ENCODE measurements at places on chromosomes 4 and X. TPM values are rescaled to one million over a fixed set of nuclear protein-coding genes. Genes with fewer than 3 reads are reported as not detected.

The CLTRN gene
- 0.33 TPM for total RNA-seq

The CAMK2D gene
- total RNA-seq = 36.4 TPM

The DRD5 gene
- total RNA-seq = not detected

The TRPC5OS gene
- not detected for total RNA-seq

The TEX13D gene
- not detected for total RNA-seq

The BOD1L1 gene
- 72.3 TPM for total RNA-seq

The C4orf51 gene
- total RNA-seq = not detected

The GAB3 gene
- 14.9 TPM for total RNA-seq

The LRCH2 gene
- total RNA-seq = not detected

The RGS12 gene
- 10.6 TPM for total RNA-seq

The CSAG1 gene
- total RNA-seq = not detected

The HSFX3 gene
- total RNA-seq = not detected

The ENAM gene
- not detected for total RNA-seq

The ADRA2C gene
- not detected for total RNA-seq

The TGIF2LX gene
- not detected for total RNA-seq

DNA sequence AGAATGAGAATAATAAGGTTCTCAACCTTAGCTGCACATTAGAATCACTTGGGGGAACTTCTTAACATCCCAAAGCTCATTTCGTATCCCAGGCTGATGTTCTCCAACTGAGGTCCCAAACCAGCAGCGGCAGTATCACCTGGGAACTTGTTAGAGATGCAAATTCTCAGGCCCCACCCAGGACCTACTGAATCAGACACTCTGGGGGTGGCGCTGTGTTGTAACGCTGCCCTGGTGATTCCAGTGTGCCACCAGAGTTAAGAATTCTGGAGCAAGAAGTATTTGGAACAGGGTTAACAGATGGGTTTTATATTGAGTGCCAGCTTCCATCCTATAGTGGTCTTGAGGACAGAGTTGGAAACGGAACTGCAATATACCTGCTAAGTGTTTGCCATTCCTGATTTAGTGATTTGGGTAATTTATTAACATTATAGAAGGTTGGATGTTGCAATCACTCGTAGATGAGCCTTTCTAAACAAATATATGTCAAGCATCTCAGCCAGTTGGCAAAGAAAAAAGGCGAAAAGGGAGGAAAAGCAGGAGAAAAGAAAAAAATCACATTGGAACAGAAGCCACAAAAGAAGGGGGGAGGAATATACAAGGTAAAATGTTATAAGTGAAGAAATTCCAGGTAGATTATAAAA is 141.0 kb downstream of the ARX start:
- no peak overlapping the region for H3K4me3 ChIP-seq
- no peak for DNase-seq
- no peaks in the 10 kb centered on the region for H3K4me1 ChIP-seq
- no peak overlapping the region for H3K27ac ChIP-seq

DNA sequence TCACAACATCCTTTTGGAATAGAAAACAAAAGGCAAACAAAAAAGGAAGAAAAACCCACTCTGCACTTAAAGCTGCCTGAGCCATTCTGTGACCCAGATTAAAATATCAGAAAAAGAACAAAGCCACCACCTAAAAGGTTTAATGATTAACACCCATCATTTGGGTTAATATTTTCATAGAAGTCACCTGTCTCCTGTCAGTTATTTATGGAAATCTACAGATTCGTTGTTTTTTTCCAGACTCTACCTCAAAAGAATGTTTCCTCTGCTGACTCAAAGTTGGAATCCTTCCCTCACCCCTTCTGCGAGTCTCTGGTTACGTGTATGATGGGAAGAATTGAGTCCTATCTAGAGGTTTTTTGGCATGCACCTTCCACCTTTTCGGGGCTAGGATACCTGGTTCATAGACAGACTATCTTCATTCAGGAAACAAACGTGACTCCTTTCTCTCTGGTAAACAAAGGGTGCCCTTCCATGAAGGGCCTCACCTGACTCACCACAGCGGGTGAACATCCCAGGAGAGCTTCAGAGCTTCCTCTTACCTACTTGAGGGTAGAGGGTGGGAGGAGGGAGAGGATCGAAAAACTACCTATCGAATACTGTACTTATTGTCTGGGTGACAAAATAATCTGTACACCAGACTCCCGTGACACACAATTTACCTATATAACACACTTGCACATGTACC is 19.6 kb upstream of the CA5B start:
- DNase-seq = no peak
- no peak overlapping the region for H3K27ac ChIP-seq

DNA sequence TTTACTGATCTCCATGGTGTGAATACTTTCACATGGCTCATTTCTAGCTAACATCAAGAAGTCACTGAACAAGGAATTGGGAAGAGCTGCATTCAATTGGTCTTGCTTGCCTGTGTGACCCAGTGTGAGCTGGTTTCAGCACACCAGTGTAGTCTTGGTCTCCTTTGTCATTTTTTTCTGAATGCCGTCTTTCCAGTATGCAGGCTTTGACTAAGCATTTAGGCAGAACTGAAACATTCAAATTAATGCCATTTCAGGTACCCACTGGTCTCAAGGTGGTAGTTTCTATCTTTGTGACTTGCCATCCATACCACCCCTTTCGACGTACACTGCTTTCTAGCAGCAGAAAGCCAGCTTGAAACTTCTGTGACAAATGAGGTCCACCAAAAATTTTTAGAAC is 550.5 kb upstream of the BOD1L1 start:
- no peak for DNase-seq
- H3K4me1 ChIP-seq = peaks cover 13% of the 10 kb centered on the region
- no peaks in the 10 kb centered on the region for H3K27me3 ChIP-seq

GRCh38 chrX:114162068-114162735 is 421.7 kb upstream of the HTR2C start:
- no peak overlapping the region for H3K27ac ChIP-seq
- no peaks in the 10 kb centered on the region for H3K27me3 ChIP-seq
- no peaks in the 10 kb centered on the region for H3K36me3 ChIP-seq
- DNase-seq = no peak
- H3K4me3 ChIP-seq = no peak overlapping the region
- H3K4me1 ChIP-seq = no peaks in the 10 kb centered on the region

DNA sequence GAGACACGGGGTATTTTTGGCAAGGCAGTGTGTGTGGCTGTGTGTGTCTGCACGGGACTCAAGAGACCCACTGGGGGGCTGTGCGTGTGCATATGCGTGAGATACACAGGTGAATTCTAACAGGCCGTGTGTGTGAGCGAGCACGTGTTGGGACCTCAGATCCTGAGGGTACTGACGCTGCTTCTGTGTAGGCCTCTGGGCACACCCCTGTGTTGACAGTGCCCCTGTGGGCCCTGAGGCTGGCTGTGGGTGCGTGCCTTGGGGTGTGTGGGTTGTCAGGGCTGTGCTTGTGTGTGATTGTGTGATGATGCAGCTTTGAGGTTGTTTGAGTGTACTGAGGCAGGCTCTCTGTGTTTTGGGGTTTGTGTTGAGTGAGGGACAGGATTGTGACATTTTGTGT is 13.9 kb downstream of the FOXP3 start:
- H3K4me1 ChIP-seq = no peaks in the 10 kb centered on the region
- H3K27ac ChIP-seq = no peak overlapping the region
- no peak for DNase-seq
- no peak overlapping the region for H3K4me3 ChIP-seq

- DNase-seq = no peak
- no peak overlapping the region for H3K4me3 ChIP-seq
- no peaks in the 10 kb centered on the region for H3K27me3 ChIP-seq
- no peaks in the 10 kb centered on the region for H3K4me1 ChIP-seq
- H3K36me3 ChIP-seq = no peaks in the 10 kb centered on the region
Measured at GRCh38 chr4:163485589-163485988, 8.9 kb upstream of the TMA16 start.

GRCh38 chrX:86171366-86171765 is 23.1 kb downstream of the DACH2 start:
- no peak for DNase-seq
- no peak overlapping the region for H3K4me3 ChIP-seq
- no peaks in the 10 kb centered on the region for H3K4me1 ChIP-seq
- no peaks in the 10 kb centered on the region for H3K36me3 ChIP-seq

- peaks cover 22% of the 10 kb centered on the region for H3K4me1 ChIP-seq
- H3K4me3 ChIP-seq = no peak overlapping the region
Measured at GRCh38 chrX:47201345-47201944, 7.8 kb downstream of the UBA1 start.

DNA sequence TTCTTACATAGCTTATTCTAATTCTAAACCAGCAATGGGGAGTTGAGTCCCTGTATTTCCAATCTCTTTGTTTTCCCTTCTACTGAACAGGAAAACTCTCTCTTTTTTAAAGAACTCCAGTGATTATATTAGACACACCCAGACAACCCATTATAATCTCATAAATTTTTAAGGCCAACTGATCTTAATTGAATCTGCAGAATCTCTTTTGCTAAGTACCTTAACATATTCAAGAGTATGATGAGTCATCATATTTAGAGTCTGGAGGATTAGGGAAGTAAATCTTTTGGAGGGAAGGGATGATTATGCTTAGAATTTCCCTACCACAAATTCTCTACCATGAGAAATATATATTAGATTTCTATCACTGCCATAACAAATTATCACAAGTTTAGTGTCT is 705.1 kb downstream of the CENPC start:
- no peaks in the 10 kb centered on the region for H3K4me1 ChIP-seq
- H3K36me3 ChIP-seq = no peaks in the 10 kb centered on the region
- no peak overlapping the region for H3K27ac ChIP-seq
- no peaks in the 10 kb centered on the region for H3K27me3 ChIP-seq

- no peak for DNase-seq
- H3K4me3 ChIP-seq = no peak overlapping the region
- no peaks in the 10 kb centered on the region for H3K27me3 ChIP-seq
- H3K4me1 ChIP-seq = no peaks in the 10 kb centered on the region
Measured at GRCh38 chr4:156779042-156779441, 192.6 kb downstream of the PDGFC start.

DNA sequence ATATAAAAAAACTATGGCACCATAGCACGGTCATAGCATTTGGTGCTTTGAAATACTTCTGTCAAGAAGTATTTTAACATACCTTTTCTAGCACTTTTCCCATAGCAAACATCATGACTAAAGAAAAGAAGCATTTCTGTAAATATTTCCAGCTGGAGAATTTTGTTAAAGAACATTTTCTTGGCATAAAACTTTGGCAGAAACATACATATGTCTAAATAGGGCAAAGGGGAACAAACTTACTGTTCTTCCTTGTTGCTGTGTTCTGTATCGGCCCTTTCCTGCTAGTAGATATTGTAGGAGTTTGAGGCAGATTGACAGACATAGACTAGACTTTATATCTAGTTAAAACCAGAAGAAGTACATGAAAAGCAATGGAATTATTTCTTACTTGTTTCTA is 2368.5 kb downstream of the PCDH7 start:
- H3K4me3 ChIP-seq = no peak overlapping the region
- no peaks in the 10 kb centered on the region for H3K36me3 ChIP-seq
- no peaks in the 10 kb centered on the region for H3K4me1 ChIP-seq
- no peaks in the 10 kb centered on the region for H3K27me3 ChIP-seq

GRCh38 chr4:90597927-90598326 is 470.7 kb downstream of the CCSER1 start:
- DNase-seq = no peak
- no peak overlapping the region for H3K27ac ChIP-seq
- no peaks in the 10 kb centered on the region for H3K36me3 ChIP-seq
- no peaks in the 10 kb centered on the region for H3K4me1 ChIP-seq
- H3K27me3 ChIP-seq = no peaks in the 10 kb centered on the region

- no peaks in the 10 kb centered on the region for H3K27me3 ChIP-seq
- H3K4me1 ChIP-seq = peaks cover 15% of the 10 kb centered on the region
- no peak for DNase-seq
- no peak overlapping the region for H3K27ac ChIP-seq
Measured at GRCh38 chr4:184731056-184731455, 2.8 kb downstream of the CENPU start.

DNA sequence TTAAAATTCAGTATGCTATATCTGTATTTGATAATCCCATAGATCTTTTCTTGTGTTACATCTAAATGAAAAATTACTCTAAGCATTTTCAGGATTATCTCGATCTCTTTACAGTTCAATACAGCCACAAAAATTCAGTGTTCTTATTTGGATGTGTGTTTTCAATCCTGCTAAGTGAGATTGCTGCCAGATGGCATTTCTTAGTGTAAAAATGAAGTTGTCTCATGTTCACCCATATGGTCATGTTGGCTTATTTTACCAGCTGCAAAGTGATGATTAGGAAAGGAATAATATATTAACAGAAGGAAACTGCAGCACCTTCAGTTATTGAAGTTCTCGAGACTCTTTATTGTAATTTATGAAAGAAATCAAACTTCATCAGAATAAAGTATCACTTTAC is 12.1 kb upstream of the FAM47A start:
- DNase-seq = no peak
- H3K27ac ChIP-seq = no peak overlapping the region
- H3K4me1 ChIP-seq = no peaks in the 10 kb centered on the region
- no peaks in the 10 kb centered on the region for H3K27me3 ChIP-seq
- no peak overlapping the region for H3K4me3 ChIP-seq

GRCh38 chr4:70619288-70619687 is 9.3 kb upstream of the ENAM start:
- no peak overlapping the region for H3K27ac ChIP-seq
- DNase-seq = peak; percentile 19
- H3K4me3 ChIP-seq = no peak overlapping the region
- H3K36me3 ChIP-seq = no peaks in the 10 kb centered on the region

GRCh38 chr4:112747036-112747435 is 110.1 kb downstream of the LARP7 start:
- no peak overlapping the region for H3K4me3 ChIP-seq
- H3K27me3 ChIP-seq = no peaks in the 10 kb centered on the region
- no peak for DNase-seq

GRCh38 chrX:107451731-107452130 is 2.3 kb downstream of the FRMPD3 start:
- no peak overlapping the region for H3K4me3 ChIP-seq
- no peaks in the 10 kb centered on the region for H3K27me3 ChIP-seq
- no peaks in the 10 kb centered on the region for H3K4me1 ChIP-seq
- no peaks in the 10 kb centered on the region for H3K36me3 ChIP-seq

DNA sequence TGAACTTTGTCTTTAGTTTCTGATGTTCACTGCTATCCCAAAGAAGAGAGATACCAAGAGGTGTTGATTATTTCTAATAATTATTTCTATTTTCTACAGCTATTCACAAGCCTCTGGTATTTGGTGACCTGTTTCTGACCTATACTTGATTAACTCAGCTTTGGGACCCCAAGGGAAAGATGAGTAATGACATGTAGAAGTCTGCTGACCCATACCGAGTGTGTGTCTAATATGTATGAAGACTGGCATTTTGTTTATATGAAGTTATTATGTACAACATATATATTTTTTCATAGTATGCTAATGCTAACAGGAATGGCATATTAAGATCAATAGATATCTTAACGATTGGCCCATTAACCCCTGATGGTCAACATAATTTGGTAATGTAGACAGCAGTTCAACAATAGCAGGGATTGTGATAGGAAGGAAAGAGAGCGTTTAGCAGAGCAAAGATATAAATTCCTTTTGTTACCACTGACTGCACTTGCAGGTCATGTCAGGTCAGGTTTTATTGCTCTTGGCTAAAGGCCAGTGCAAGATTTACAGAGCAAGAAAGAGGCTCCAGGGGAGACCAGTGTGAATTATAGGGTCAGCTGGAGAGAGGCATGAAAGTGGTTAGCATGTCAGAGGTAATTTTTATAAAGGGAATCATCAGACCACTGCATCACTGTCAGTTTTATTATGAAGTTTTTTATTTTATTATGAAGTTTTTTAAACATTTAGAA is 94.7 kb upstream of the DIPK2B start:
- no peaks in the 10 kb centered on the region for H3K4me1 ChIP-seq
- H3K27ac ChIP-seq = no peak overlapping the region
- no peak for DNase-seq
- no peaks in the 10 kb centered on the region for H3K27me3 ChIP-seq
- no peaks in the 10 kb centered on the region for H3K36me3 ChIP-seq
- H3K4me3 ChIP-seq = no peak overlapping the region

Measured in CD4-positive, alpha-beta memory T cell (primary cell).